Adipocyte (in vitro differentiated cells): ENCODE measurements at places on chromosomes 13 and 19.
A peak's percentile ranks its signal among the peaks of the same experiment; 100 is the strongest.

DNA sequence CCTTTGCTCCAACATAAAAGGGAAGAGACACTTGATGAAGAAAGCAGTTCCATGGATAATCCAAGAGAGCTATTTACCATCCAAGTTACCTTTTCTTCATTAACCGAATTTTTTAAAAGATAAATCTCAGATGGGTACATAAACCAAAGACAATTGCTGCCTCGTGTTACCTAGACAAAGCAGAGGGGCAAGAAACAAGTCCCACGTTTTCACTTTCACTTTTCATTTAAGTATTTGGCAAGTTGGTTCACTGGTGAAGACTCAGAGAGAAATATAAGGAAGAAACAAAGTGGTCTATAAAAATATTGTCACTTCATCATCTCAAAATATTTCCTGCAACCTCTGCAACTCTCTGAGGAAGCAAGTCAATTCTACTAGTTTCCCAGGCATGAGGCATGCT, 446.1 kb downstream of the FGF14 start:
- no peak for DNase-seq

- DNase-seq, result no peak
These were observed 50.8 kb upstream of the XPO4 start for GRCh38 chr13:20953245-20953931.

GRCh38 chr19:36482876-36483275, 6.5 kb downstream of the ZNF566 start:
- DNase-seq, result no peak

DNA sequence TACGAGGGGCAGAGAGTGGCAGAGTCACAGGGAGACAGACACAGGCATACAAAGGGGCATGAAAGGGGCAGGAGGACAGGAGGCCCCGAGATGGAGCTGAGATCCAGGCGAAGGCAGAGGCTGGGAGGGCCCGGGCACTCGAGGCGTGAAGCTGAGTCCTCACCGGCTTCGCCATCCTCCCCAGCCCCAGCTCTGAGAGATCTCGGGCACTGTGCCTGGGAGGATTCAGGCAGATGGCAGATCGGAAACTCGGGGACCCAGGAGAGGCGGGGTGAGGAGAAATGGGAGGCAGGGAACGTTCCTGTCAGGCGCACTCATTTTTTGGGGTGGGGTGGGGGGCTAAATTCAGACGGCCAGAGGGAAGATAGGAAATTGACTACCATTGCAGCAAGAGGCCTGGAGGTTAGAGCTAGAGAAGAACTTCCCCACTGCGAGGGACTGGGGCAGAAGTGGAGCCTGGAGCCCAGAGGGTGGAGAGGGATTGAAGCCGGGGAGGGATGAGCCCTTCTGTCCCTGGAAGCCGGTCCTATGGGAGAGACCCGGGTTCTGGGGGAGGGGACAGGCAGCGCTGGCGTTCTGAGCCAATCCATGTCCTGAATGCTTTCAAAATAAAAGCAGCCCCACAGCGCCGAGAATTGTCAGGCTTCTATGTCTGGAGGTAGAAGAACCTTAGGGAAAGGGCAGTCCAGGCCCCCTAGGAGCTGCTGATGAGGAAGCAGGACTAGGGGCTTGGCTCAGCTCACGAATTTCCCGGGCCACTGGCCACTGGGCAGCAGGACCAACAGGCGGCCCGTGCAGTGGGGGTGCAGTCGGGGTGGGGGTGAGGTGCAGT, 12.6 kb downstream of the LRRC4B start:
- no peak for DNase-seq

DNA sequence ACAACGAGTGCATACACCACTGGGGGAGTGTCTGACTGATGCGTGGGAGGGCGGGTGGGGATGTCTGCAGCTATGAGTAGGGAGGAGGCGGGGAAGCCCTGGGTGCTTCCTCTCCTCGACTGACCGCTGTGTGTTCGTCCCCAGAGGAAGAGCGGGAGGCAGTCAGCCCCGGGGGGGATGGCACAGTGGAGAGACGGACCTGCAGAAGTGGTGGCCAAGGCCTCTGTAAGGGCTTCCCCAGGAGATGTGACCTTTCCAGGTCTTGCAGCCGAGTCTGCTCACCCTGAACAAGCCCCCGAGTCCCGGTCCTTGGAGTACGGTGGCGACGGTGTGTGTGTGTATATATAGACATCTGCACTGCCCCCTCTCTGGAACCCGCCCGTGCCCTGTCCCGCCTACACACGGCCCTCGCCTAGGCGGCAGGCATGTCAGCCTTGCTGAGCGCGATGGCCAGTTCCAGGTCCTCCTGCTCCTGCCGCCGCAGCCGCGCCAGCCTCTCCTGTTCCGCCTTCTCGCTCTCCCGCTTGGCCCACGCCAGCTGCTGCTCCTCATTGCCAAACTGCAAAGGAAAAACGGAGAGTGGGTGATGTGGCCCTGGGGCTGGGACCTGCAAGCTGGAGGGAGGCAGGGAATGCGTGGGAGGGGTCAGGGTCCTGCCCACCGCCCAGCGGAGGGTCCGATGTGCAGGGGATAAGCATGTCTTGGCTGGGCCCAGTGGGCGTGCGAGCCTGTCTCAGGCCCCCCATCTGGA, 30.8 kb downstream of the KLF2 start:
- DNase-seq, result no peak

GRCh38 chr13:112246731-112247470, 129.3 kb upstream of the SPACA7 start:
- no peak for DNase-seq

- DNase-seq, result peak; percentile 61
These were observed 655 bp upstream of the S1PR5 start for GRCh38 chr19:10517760-10518443.

GRCh38 chr13:114143806-114144605, 11.6 kb upstream of the RASA3 start:
- no peak for DNase-seq

DNA sequence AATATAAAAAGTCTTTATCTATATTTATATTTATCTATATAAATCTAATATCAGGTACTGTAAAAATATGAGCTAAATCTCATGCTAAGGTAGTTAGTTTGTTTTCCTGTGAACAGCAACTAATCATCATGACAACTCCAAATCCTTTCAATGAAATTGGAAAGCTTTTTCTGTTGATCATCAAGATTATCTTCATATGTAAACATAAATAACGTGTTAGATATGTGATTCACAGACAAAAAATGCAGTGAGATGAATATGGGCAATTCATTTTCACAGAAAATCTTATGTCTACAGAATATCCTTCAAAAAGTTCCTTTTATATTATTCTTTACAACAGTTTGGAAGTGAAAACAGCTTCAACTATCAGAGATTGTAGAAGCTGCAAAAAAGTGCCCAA, 41.7 kb upstream of the EEF1AKMT1 start:
- DNase-seq, result peak; percentile 30

DNA sequence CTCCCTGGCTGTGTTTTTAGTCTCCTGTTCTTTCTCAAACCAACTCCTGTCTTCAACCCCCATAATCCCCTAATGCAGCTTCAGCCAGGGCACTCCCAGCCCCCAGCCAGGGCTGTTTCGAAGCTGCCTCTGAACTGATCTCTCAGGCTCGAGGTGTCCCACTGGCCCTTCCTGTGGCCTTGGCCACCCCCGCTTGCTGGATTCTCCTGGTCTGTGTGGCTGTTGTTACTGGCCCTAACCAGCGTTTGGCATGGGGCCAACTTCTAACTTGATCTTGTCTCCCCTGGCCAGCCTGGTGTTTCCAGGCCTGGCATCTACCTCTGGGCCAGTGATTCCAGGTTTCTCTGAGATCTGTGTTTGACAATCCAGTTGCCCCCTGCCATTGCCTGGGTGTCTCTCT, 11.0 kb downstream of the XAB2 start:
- peak; percentile 11 for DNase-seq

DNA sequence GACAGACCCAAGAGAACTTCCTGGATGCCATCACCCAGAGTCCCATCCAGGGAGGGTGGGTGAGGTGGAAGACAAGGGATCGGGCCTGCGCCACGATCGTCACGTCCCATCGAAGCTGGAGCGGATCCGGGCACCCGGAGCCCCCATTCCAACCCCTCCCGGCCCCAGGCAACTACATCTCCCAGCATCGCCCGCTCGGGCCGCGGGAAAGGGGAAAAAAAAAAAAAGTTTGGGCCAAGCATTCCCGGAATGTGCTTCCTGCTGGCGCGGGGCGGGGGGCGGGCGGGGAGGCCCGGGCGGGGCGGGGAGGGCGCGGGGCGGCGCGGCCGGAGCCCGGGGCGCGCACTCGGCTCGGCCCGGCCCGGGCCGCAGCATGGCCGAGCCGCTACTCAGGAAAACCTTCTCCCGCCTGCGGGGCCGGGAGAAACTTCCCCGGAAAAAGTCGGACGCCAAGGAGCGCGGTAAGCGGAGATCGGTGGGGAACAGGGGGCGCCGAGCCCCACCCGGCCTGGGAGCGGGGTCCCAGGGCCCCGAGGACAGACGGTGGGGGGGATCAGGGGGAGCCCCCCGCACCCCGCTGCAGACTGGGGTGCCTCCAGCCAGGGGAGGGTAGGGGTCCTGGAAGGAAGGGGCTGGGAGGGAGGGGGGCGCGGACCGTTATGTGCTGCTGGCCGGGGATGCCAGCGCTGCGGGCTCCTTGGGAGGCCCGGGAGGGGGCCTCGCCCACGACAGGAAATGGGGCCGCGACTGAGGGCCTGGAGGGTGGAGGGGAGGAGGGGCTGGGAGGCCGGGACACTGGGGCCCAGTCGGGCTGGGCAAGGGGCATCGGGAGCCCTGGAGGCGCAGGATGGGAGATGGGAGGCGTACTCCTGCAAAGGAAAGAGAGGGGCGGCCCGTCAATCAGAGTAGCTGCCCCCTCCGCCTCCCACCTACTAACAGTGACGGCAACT, at the start of gene SYDE1:
TSS of gene SYDE1 (plus strand) at position 341 of the 950 bp plus-strand sequence. CDS start at position 374, 33 bp downstream.
- peak; percentile 86 for DNase-seq

GRCh38 chr19:2982561-2982960, 5.2 kb downstream of the TLE6 start:
- no peak for DNase-seq

DNA sequence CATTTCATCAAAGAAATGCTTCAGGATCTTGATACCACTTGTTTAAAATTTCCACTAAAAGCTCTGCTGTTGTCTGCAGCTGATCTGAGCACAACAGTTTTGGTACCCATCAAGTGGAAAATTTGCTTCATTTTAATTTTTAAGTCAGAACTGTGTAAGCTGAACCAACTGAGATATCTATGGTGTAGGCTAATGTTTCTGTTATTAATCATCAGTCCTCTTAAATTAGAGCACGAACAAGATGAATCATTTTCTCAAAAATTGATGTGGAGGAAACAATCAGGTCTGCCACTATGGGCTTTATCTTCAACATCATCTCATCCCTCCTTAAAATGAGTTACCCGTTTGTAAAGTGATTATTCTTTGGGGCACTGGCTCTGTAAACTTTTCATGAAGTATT, 221.5 kb upstream of the NBEA start:
- no peak for DNase-seq

DNA sequence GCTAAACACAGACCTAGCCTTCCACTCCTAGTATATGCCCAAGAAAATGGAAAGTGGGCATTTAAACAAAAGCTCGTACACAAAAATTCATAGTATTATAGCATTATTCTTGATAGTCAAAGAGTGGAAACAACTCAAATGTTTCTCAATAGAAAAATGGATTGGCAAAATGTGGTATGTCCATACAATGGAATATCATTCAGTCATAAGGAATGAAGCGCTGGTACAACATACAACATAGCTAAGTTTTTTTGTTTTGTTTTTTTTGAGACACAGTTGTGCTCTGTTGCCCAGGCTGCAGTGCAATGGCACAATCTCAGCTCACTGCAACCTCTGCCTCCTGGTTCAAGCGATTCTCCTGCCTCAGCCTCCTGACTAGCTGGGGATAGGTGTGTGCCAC, 11.9 kb downstream of the ZNF558 start:
- no peak for DNase-seq

DNA sequence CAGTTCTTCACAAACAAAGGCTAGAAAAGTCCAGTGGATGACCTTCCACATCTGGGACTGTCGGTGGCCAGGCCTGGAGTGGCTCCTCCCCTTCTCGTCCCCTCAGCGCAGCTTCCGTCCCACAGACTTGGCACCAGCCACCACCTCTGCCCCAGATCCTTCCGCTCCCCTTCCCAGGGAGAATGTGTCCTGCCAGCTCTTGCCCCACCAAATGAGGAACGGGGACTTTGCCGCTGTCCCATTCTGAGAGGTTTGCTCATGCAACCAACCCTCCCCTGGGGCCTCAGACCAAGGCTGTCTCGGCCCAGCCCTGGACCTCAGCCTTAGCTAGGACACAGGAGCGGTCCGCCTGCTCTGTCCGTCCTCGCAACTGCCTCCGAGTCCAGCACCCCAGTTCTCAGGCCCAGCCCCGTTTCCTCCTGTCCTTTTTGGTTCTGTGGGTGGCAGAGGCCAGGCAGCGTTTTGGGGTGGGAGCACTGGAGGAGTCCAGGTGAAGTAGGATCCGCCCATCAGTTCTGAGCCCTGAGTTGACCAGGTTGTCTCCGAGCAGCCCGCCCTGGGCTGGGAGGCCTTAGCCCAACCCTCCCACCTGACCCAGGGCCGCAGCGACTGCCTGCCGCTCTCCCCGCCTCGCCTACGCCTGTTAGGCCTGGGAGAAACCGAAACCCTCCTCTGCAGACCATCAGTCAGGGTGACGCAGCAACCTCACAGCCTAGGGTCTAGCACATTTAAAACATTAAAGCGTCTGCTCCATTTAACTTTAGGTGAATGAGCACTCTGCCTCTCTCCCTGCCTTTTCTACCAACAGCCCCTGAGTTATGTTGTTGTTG, 284.3 kb downstream of the FOXO1 start:
- DNase-seq, result no peak

DNA sequence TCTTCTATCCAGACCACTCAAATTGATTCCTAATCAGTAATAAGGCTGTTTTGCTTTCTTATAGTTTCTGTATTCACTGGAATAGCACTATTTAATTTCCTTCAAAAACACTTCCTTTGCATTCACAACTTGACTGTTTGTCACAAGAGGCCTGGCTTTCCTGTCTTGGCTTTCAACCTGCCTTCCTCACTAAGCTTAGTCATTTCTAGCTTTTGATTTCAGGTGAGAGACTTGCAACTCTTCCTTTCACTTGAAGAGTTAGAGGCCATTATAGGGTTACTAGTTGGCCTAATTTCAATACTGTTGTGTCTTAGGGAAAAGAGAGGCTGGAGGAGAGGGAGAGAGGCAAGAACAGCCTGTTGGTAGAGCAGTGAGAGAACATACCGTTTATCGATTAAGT, 47.0 kb downstream of the SACS start:
- no peak for DNase-seq

GRCh38 chr13:97205465-97205864, 16.7 kb upstream of the MBNL2 start:
- no peak for DNase-seq

- DNase-seq, result no peak
These were observed 64.6 kb upstream of the MYCBP2 start for GRCh38 chr13:77391475-77391874.
